ENCODE measurements at places on chromosomes 3 and 15.

GRCh38 chr15:58355382-58355971 lies 76.3 kb upstream of the LIPC start:
- no peak for DNase-seq

DNA sequence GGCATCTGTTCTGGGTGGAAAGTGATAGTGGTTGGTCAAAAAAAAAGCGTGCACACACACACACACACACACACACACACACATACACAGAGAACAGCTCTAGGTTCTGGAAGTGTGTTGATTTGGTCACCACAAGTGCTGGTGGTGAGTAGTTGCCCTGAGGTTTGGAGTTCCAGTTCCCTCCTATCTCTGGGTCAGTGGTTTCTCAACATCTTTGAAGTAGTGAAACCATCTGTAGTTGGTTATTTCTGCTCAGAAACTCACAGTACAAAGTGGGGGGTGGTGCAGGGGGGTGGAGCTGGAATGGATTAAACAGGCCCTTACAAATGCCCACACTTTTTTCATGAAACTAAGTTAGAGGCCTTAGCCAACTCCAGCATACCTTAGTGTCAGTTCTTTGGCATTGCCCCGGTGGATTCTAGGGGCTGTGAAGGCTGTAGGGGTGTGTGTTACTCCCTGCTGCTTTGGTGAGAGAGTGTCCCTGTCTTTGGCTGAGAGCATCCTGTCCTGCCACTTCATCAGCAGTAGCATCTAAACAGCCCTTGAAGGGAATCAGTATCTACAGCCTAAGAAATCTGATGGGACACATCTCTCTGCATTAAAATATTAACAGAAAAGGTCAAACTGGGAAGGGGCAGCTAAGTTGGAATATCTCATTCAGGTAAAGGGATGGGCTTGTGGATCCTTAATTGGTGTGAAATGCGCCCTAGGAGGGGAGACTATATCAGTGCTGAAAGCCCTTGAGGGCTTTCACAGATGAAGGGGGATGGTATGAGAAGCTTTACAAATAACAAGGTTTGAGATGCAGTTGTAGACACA lies 20.6 kb downstream of the SMAD3 start:
- DNase-seq: peak; percentile 81

- DNase-seq: peak; percentile 41
Observed at GRCh38 chr3:31219131-31219843, 313.4 kb upstream of the STT3B start.

DNA sequence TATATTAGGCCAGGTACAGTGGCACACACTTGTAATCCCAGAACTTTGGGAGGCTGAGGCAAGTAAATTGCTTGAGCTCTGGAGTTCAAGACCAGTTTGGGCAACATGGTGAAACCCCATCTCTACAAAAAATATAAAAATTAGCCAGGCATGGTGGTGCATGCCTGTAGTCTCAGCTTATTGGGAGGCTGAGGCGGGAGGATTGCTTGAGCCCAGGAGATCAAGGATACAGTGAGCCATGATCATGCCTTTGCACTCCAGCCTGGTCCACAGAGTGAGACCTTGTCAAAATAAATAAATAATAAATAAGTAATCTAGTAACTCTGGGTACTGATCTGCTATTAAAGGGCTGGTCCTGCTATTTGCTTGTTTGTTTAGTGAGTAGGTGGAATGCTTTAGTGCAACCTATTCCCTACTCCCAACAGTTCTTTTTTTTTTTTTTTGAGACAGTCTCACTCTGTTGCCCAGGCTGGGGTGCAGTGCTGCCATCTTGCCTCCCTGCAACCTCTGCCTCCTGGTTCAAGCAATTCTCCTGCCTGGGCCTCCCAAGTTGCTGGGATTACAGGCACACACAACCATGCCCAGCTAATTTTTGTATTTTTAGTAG lies 9.1 kb upstream of the INO80 start:
- DNase-seq: no peak

- DNase-seq: peak; percentile 43
Observed at GRCh38 chr3:28012830-28013229, 228.6 kb upstream of the CMC1 start.

- no peak for DNase-seq
Observed at GRCh38 chr15:92643849-92644815, 11.4 kb downstream of the FAM174B start.

DNA sequence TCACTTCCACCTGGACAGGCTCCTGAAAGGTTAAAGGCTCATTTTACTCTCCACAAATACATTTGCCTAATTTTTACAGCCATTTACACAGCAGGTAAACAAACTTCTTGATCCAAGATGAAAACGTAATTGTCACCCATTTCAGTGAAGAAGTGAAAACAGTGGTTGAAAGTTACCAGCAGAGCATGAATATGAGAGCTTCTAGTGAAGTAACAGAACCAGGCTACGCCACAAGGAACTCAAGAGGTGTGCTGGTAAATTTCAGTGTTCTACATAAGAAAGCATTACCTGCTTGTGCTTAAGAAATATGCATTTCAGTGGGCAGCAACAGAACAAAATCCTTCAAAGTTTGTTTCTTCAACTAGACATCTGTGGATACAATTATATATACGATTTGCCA lies 113.2 kb downstream of the MECOM start:
- DNase-seq: no peak

DNA sequence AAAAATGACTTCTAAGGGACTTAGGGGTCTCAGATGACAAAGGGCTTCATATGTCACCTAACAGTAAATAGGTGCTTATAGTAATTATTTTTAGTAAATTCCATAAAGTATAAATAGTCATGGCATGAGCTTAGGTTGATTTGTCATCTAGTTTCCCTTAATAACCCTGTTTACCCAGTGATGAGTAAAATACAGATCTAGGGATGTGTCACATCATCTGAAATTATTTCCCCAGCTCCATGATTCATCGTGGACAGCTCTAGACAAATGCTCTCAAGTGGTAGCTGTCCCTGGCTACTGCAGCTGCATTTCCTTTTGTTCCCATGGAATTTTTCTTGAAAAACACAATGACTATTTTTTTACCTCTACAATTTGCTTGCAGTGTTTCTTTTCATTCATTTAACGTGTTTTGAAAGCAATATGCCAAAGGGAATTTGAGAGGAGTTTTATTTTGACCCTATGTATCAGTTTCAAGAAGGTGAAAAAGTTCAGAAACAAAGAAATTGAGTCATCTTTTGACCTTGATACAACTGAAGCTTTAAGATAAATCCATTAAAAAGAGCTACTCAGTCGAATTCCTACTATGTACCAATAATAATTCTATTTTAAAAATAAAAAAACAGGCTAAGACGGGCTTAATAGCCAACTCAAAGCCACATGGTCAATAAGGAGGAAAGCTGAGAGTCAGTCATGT lies 241.6 kb downstream of the KCNMB2 start:
- DNase-seq: peak; percentile 18

GRCh38 chr3:165463531-165463930 lies 267.3 kb upstream of the SLITRK3 start:
- DNase-seq: peak; percentile 21

- DNase-seq: no peak
Observed at GRCh38 chr15:69591905-69592508, 139.4 kb downstream of the RPLP1 start.

- DNase-seq: no peak
Observed at GRCh38 chr3:196998966-196999760, 30.5 kb downstream of the MELTF start.

- DNase-seq: no peak
Observed at GRCh38 chr3:100120693-100121092, 6.4 kb upstream of the FILIP1L start.

DNA sequence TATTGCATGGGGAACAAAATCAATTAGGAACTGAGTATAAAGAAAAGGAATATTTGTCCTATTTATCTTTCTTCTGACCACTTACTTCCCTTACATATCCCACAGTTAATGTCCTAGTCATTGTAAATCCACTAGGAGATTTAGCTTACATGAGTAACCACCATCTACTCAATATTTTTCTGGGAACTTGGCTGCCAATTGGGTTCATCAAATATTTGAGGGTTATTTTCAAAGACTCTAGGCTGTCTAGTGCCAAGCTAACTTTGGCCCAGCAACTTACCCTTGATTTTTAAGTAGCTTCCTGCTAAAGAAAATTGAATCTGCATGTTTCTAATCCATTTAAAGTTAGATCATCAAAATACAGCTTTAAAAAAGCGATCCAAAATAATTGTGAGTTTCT lies 362.5 kb upstream of the EPHA3 start:
- no peak for DNase-seq

DNA sequence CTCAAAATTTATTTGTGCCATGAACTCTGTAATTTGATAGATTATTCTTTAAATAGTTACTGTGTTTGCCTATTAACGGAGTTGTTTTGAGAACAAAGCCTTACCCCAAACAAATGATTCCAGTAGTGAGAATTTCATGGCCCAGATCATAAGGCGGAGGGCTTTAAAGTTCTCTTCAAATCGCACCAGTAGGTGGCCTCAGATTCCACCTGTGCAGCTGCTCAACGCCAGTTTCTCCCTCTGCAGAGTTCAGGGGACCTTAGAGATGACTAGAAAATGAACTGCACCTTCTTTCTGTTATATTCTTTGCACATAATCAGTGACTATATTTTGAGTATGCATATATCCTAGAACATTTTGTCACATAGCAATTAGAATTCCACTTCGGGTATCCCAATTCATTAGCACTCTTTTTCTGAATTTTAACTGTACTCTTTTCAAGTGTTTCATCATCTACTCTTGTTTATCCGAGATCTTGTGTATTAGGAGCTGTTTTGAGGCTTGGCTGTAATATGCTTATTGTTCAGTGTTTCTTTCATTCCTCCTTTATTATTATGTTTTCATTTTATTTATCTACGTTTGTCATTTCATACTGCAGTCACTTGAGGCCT lies 232.6 kb upstream of the CHRM5 start:
- DNase-seq: peak; percentile 29

GRCh38 chr3:171404376-171404967 lies 55.7 kb downstream of the TNIK start:
- no peak for DNase-seq

- no peak for DNase-seq
Observed at GRCh38 chr3:69462826-69463100, 76.9 kb upstream of the FRMD4B start.

DNA sequence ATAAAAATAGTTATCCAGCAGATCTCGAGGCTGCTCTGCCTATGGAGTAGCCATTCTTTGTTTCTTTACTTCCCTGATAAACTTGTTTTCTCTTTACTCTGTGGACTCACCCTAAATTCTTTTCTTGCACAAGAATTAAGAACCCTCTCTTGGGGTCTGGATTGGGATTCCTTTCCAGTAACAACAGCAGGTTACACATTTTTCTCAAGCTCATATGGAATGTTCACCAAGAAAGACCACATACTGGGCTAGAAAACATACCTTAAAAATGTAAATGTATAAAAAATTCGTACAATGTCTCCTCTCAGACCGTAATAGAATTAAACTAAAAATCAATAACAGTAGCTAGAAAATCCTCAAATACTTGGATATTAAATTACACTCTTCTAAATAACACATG lies 299.2 kb downstream of the CNTN3 start:
- DNase-seq: no peak

DNA sequence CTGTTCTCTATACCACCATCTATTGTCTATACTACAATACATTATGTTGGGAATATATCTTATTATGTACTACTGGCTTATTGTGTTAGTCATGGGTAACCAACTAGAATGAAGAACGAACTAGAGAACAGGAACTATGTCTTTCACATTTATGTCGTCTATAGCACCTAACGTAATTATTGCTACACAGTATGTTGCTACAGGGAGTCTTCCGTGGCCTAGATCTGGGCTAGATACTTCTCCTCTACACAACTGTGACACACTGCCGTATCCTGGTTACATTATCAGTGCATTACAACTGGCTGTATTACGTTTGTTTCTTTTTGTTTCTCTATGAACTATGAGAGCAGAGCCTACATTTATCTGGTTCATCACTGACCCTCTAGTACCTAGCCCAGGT lies 34.0 kb downstream of the SCG5 start:
- no peak for DNase-seq

DNA sequence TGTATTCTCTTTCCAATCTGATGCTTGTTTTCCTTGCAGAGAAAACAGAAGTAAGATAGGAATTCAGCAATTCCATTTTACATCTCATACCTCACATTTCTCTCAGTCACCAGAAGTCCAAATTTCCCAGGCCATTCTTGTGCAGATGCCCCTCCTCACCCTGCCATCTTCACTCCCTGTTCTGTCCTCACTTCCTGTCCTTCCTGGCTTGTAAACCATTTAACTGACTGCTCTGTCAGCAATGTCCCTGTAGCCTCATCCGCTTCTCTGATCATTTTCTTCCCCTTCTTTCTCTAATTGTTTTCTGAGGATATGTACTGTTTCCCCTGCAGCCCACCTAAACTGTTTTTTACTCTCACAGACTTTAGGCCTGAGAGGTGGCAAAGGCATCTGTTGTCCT lies 40.3 kb downstream of the BLM start:
- DNase-seq: no peak

- DNase-seq: no peak
Observed at GRCh38 chr3:168417016-168417415, 321.3 kb upstream of the GOLIM4 start.

- no peak for DNase-seq
Observed at GRCh38 chr3:152419748-152420147, 151.0 kb downstream of the MBNL1 start.
